ENCODE measurements at places on chromosomes 3 and 15.

DNA sequence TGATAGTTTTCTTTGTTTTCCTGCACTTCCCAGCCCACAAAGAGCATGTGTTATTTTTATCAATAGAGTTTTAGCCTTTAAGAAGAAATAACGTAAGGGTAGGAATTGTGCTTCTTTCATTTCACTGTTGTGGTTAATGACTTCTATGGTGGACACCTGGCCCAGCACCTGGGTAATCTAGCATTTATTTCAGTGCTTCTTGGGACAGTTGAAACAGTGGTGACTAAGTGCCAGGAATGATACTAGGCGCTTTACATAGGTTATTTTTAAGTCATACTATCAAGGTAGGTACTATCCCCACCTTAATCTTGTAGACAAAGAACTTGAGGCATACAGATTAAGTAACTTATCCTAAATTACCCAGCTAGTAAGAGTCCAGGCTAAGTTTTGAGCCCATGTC is 243.8 kb downstream of the SOX2 start:
- DNase-seq = no peak

DNA sequence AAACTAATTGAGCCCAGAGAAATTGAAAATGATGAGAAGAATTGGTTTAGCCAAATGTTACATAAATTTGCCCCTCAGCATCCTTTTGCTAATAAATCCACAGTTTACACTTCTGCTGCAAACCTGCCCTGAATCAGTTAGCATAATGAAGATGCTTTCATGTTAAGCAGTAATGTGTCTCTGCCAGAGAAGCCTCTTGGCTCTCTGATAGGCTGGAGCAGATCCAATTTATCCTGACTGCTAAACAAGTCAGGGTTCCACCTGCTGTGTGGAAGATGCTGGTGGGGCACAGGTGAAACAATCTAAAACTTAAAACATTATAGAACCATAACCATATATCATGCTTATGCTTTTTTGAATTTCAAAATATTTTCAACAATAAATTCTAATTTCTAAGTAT is 946.8 kb downstream of the OTOL1 start:
- DNase-seq = no peak

- DNase-seq = no peak
Observed at GRCh38 chr3:101972430-101973162, 123.3 kb downstream of the NFKBIZ start.

- DNase-seq = no peak
Observed at GRCh38 chr3:24594161-24594560, 99.5 kb upstream of the THRB start.

DNA sequence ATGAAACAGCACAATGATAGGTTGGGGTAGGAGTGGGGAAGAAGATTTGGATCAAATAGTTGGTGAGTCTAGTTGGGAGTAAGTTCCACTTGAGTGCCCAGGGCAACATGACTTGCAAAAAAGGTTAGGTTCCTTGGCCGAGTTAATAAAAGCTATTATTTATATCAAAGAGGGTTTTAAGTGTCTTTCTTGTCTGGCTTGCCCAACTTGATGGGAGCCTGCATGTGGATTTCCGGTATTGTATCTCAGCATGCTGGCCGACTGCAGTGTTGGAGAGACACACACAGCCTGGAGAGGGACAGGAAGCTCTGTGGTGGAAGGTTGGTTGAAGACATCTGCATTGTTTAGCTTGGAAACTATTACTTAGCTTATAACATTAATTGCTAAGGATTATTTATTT is 449.5 kb upstream of the TBL1XR1 start:
- no peak for DNase-seq

DNA sequence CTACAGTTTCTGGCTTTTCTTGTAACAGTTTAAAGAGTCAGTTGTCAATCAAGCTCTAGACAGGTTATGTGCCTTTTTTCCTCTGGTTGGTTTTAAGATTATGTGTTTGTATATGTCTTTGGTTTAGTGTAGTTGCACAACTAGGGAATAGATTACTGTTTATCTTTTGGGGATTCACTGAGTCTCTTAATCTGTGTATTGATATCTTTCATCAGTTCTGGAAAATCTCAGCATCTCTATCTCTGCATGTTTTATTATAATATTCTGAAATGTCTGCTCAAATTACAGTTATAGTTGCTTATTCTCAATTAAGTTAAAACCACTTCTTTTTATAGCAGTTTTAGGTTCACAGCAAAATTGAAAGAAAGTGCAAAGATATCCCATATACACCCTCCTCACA is 14.3 kb downstream of the DUT start:
- DNase-seq = no peak

DNA sequence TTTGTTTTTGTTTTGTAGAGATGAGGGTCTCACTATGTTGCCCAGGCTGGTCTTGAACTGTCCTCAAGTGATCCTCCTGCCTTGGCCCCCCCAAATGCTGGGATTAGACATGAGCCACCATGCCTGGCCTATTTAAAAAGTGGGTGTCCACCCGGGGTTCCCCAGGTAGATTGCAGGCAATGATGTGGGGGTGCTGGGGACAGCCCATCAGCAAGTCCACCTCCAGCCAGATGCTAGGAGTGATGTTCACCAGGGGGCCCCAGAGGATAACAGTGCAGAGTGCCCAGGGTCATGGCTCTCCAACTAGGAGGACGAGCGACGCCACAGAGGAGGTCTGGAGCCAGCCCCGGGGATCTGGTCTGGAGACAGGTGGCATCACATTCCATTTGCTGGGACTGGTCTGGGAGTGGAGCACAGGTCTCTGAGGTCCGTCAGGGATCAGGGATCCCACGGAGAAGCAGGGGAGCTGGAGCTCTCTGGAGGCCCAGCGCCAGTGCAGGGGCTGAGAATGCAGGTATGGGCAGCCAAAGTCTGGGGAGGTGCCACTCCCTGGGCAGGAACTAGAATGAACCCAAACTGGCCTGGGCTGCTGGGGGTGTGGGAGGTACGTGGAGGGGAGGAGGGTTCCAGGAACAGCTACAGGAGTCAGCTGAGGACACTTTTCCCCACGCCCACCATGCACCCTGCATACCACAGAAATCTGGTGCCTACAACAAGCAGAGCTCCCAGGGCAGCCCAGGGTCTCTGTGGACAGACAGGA is 51.2 kb upstream of the PCSK6 start:
- DNase-seq = no peak

GRCh38 chr3:4895838-4896237 is 83.4 kb upstream of the BHLHE40 start:
- no peak for DNase-seq

DNA sequence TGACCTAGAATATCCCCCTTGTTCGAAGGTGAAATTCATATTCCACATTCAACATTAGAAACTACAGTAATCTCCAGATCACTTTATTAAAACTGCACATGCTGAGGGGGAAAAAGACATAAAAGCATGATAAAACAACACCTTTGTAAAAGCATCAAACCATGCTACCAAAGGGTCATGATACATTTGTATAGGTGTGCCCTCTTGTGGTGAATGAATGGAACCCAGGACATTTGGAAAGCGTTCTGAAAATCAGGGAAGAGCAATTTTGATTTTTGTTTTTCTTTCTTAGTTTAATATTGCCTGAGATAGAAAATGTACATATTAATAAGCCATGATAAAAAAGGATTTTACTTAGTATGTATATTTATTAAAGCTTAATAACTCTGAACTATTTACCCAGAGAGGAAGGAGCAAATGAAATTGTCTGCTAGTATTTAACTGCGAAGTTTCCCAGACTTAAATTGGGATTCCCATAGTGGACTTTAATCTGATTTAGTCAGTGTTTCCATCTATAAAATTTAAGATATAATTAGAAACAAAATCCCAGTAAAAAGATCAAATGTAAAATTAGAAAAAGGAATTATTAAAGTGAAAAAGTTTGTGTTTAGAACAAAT is 105.8 kb upstream of the ARL6 start:
- no peak for DNase-seq
